ENCODE measurements at places on chromosomes 12 and 14.
A peak's percentile ranks its signal among the peaks of the same experiment; 100 is the strongest.

GRCh38 chr12:18467620-18468245 lies 206.4 kb downstream of the PIK3C2G start:
- no peak for DNase-seq

DNA sequence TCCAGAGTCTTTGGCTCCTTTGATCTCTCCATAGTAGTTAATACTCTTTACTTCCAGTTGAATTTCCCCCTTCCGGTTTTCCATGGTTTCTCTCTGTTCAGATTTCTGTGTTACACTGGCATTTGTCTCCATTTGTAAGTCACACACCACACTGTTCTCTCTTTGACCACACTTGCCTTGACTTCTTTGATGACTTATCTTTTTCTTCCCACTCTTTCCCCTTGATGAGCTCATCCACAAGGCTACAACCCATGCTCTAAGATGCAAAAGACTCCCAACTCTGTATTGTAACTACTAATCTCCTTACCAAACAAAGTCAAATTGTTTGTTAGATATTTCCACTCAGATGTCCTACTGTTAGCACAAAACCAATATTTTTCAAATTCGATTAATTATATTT lies 242.7 kb upstream of the E2F7 start:
- no peak for DNase-seq

GRCh38 chr14:45641541-45641940 lies 388.5 kb upstream of the MIS18BP1 start:
- no peak for DNase-seq

GRCh38 chr12:25833657-25834056 lies 124.8 kb upstream of the RASSF8 start:
- DNase-seq = no peak

DNA sequence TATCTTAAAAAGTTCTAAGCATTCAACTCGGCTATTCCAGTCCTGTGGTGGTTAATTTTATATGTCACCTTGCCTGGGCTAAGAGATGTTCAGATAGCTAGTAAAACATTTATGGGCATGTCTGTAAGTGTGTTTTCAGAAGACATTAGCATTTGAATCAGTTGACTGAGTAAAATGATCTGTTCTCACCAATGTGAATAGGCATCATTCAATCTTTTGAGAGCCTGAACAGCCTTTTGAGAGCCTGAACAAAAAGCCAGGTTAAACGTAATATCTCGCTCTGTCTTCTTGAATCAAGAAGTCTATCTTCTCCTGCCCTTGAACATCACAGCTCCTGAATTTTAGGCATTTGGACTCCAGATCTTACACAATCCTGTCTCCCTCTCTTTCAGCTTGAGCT lies 1266.1 kb downstream of the LRFN5 start:
- DNase-seq = no peak

DNA sequence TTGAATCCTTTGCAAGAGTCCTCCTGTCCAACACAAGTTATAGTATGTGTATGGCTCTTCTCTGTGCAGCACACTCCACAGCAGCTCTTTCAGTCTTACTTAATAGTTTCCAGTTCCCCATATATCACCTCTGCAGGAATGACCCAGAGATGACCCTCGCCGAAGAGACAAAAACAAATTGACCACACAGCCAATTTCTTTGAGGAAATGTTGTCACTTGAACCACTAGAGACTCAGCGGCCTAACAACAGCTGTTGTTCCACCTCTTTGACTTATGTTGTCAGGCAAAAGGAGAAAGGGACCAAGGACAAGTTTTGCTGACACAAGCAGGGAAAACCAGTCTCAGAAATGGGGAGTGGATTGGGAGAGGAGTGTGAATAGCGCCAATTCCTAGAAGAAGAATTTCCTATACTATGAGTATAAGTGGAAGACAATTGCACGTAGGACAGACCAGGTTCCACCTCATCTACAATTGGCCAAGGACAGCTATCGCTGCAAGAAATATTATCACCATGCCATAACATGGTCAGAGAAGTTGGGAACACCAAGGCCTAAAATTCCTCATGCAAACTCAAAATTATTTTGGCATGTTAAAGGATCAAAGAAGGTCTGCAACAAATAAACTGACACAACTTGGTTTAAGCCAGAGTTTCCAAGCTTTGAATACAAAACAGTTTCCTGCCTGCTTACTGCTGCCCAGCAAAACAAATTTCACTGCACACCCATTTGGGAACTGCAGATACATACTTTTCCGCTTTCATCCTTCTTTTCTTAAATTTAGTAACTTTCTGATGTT lies 41.7 kb upstream of the ITPR2 start:
- no peak for DNase-seq

DNA sequence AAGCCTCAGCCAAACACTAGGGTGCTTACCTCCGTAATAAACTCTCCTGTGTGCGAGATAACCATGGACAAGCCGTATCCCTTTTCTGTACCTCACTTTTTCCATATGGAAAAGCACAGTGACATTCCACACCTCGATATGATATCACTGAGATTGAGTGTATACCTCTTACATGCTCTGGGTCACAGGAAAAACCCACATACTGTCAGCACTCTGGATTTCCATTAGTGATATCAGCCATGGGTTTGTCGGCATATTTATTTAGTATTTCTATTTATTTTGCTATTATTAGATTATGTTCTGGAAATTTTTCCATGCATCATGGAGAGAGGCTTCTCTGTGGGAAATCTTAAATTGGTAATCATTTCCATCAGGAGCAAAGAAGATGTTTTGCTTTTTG lies 28.0 kb upstream of the DAAM1 start:
- no peak for DNase-seq

DNA sequence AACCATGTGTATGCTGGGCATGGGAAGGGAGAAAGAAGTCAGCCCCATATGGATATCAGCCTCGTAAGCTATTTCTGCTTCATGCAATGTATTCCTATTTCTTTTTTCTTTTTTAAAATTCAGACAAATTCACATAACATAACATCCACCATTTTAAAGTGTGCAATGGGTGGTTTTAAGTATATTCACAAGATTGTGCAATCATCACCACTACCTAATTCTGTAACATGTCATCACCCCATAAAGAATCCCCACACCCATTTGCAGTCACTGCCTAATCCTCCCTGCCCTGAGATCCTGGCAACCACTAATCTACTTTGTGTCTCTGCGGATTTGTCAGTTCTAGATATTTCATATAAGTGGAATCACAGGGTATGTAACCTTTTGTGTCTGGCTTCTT lies 9.5 kb downstream of the POMT2 start:
- no peak for DNase-seq

DNA sequence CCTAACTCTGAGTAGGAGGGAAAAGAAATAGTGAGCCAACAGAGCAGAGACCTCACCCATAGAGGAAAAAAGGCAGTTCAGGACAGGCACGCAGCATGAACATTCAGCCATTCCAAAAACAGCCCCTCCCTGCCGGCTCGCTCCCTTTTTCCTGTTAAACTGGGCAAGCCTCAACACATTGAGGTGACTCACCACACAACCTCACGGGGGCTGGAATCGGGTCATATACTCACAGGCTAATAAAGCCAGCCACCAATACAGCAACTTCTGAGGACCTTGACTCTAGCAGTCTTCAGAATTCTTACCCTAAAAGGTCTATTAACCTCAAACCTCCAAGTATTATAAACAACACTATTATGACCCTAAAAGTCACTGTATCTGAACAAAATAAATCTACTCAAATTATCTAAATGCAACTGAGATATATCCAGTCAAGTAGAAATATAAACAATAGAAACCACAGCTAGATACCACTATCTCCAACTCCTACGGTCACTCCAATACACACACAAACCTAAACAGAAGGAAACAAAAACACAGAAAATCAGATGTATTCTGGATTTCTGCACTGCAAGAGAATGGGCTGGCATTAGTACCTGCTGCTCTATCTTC lies 6.3 kb downstream of the YBX3 start:
- peak; percentile 88 for DNase-seq

- no peak for DNase-seq
These were observed 38.7 kb upstream of the PTCSC3 start for GRCh38 chr14:36215217-36215598.

- DNase-seq = no peak
These were observed 19.4 kb downstream of the NCKAP5L start for GRCh38 chr12:49808686-49809380.

DNA sequence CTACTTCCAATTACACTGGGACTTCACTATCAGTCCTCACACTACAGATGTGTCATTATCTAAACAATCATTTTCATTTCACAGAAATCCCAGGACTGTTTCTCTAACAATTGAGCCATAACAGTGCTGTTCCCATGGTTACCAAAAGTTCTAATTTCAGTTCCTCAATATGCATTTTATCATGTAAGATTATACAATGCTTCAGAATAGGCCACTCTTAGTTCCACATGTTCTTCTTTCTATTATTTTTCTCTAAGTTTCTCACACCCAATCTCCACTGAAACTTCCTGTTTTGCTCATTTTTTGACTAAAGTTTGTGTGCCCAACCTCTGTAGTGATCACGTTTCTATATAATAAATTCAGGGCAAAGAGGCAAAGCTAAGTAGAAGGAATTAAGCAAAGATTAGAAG lies 185.8 kb downstream of the DUSP6 start:
- no peak for DNase-seq

DNA sequence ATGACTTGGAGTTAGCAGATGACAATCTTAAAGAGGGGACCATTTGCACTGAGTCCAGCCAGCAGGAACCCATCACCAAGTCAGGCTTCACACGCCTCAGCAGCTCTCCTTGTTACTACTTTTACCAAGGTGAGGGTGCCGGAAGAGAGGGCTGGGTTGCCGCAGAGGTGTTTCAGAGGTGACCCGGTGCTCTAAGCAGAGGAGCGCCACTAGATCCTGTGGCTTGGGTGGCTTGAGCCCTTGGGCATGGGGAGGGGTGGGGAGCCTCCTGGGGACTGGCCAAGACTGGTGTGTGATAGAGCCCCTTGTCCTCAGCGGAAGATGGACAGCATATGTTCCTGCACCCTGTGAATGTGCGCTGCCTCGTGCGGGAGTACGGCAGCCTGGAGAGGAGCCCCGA lies 17.7 kb downstream of the POP5 start:
- DNase-seq = no peak

DNA sequence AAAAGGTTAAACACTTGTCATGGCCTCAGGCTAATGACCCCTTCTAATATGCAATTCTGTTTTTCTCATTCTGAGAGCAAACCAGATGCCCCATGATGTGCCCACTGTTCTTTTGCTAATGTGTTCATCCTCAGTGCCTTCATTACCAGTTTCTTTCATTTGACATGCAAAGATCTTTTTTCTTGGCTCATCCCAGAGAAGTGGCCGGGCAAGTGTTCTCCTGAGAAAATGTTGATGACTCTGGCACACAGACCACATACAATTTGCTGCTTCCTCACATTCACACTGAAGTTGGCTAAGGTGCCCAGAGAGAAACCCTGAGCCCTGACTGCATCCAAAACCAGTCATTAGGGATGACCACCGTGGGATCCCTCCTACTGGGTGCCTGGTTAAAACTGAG lies 833.3 kb downstream of the DIO2 start:
- no peak for DNase-seq

DNA sequence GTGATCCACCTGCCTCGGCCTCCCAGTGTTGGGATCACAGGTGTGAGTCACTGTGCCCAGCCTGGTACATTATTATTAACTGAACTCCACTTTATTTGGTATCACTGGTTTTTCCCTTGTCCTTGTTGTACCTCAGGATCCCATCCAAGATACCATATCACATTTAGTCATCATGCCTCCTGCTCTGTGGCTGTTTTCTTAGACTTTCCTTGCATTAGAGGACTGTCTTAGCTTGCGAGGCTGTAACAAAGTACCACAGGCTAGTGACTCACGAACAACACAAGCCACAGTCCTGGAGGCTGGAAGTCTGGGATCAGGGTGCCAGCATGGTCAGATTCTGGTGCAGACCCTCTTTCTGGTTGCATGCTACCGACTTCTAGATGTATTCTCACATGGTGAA lies 12.2 kb downstream of the KLC1 start:
- DNase-seq = no peak
